ENCODE measurements at places on chromosomes 2 and 18.

DNA sequence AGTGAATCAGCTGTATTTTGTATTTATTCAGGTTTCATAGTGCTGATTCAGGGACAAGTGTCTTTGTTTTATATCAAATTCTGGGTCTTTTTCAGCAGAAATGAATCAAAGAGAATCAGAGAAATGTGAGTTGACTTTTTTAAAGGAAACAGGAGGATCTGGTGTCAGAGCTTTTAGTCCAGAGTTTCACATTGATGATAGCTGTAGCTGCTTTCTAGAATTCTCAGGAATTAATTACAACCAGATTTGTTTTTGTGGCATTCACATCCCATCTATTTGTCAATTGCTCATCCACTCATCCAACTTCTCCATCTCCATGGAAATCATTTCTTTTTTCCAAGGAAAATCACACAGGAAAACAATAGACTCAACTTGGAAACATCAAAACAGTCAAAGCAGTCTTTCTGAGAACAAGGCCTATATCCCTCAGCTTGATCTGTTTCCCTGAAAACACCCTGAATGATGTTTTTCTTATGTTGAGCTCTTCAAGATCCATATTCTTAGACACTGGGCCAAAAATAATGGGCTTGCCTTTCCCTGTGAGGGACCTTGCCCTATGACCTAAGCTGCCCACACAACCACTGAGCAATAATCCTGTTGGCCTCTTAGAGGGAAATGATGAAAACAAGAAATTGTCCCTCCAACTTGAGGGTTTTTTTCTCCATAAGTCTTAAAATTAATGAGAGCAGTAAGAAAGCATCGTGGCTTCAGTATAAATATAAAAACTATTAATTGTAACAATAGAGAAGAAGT, 249.5 kb upstream of the FN1 start:
- no peak for DNase-seq

DNA sequence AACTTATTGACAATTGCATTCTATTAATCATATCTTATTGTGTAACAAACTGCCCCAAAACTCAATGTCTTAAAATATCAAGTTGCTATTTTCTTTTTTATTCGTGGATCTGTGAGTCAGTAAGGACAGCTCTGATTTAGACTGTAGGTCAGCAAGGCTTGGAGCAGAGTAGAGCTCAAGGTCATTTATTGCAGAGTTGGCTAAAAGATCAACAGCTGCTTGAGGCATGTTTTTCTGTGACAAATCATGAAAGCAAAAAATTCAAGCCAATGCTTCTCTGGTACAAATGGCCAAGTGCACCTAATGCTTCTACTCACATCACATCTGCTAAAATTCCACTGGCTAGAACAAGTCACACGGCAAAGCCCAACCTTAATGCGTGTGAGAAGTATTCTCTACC, 497.7 kb upstream of the LRATD1 start:
- DNase-seq, result no peak

DNA sequence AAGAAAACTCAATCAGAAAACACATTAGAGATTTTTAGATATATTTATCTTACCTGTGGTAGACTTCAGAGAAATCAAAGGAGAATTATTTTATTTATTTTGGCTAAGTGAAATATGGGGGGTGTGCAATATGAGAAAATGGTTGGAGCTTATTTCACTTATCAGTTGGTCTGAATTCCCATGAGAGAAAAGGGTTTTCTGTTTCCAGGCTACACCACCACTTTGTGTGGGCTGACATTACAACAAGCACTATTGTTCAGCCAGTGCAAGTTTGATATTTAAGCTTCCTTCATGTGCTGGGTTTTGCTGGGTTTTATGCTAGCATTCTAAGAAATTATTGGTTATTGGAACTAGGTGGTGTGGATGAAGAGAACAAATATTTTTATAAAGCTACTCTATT, 33.5 kb downstream of the RMND5A start:
- DNase-seq, result no peak

DNA sequence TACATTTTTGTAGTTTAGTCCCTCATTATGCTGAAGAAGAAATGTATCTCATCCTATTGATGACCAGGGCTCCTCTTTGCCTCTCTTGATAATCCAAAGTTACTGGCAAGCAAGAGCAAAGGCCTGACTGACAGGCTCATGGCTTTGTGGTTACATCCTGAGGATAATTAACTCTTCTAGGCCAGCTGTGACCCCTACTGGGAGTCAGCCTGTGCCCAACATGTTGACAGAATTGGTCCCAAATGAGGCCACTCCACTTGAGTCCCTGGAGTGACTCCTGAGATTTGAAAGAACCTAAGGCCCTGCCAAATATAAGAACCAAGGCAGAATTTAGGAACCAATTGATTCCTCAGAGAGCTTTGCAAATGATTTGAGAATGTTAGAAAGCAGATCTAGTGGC, 973.8 kb upstream of the CELF4 start:
- no peak for DNase-seq

GRCh38 chr18:46167971-46168370, 63.8 kb downstream of the HAUS1 start:
- DNase-seq, result no peak

- peak; percentile 97 for DNase-seq
These were observed 756 bp upstream of the OST4 start for GRCh38 chr2:27071990-27072830.

GRCh38 chr2:191657977-191658376, 20.0 kb upstream of the NABP1 start:
- DNase-seq, result no peak

GRCh38 chr18:48640566-48641270, 101.9 kb downstream of the CTIF start:
- no peak for DNase-seq

- peak; percentile 43 for DNase-seq
These were observed at the start of gene MAB21L4 for GRCh38 chr2:240895656-240896388. TSS of gene MAB21L4 (minus strand) at chr2:240896156. CDS start at chr2:240895997, 159 bp downstream.

- DNase-seq, result peak; percentile 26
These were observed 1663.6 kb downstream of the SUCLG1 start for GRCh38 chr2:82795446-82795845.

DNA sequence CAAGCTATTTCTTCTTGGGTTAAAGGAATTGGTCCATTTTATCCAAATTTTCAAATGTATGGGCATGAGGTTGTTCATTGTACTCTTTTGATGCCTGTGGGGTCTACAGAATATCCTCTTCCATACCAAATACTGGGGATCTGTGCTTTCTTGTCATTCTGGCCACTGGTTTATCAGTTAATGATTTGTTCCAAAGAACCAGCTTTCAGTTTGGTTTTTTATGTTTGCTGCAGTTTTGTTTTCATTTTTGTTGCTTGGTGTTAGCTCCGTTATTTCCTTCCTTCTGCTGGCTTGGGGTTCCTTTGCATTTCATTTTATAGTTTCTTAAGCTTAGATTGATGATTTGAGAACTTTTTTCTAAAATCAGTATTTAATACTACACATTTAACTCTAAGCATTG, 45.5 kb downstream of the SLC66A2 start:
- DNase-seq, result no peak

GRCh38 chr2:219689676-219690628, 62.5 kb downstream of the SLC4A3 start:
- DNase-seq, result peak; percentile 78

- DNase-seq, result no peak
These were observed 15.6 kb upstream of the PSD4 start for GRCh38 chr2:113157897-113158753.
